Activated CD8-positive, alpha-beta memory T cell treated with anti-CD3 and anti-CD28 coated beads for 4 hours (primary cell): ENCODE measurements at places on chromosomes 1 and 21.

DNA sequence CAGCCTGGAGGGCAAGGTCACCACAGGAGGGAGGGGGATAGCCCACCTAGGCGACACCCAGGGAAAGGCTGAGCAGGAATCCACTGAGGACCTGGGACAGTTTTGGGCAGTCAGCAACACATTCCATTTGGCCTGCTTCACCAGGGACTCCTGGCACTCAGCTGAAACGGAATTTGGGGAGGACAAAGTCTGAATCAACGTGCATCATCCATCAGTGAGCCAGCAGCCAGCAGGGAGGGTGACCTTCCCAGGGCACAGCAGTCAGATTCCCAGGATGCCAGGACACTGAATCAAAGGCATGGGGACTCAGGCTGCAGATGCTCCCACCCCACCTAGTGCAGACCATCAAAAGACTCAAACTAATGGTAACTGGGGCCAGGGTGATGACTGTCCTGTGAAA lies 4.6 kb downstream of the SH3BP5L start:
- DNase-seq: no peak

DNA sequence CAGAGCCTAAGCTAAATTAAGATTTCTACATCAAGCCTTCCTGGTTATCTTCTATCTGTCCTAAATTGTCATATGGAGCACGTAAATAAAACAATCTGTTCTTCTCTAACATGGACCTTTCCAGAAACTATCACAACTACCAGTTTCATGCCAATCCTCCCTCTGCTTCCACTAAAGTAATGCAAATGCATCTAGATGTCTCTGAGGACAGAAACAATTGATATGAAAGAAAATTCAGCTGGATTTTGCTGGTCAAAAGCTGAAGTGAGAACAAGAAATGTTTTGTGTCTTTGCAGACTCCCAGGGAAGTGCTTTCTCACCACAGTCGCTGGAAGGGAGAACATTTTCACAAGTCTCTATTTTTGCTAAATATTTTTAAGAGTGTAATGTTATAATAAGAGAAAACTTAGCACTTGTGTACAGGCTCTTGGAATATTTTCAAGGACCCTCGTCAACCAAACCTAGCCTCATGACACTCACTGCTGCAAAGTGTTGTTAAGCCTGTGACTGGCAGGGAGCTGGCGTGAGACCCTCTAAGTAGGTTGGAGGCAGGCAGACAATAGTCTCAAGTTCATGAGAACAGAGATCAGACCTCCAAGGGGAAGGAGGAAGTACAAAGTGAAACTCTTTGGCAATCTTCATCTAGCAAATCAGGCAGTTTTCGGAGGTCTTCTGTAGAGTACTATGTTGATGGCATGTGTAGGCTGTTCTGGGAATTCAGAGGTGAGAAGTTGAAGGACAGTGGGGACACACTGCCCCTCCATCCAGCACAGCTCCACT lies 38.8 kb downstream of the DNASE2B start:
- DNase-seq: no peak

DNA sequence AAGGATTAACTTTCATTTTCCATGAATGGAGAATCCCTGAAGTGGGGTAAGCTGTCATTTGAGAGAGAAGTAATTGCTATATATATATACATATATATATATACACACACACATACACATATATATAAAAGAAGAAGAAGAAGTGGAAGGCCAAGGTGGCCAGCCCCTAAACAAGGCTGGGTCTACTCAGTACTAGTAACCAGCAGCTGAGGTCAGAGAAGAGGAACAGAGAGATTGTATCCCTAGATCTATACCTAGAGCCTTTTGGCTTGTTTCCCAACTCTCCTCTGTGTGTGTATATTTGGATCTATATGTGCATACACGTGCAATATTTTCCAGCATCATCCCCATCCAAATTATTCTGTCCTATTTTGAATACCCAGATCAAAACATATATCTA lies 5.2 kb downstream of the TNFSF4 start:
- no peak for DNase-seq

GRCh38 chr1:221392453-221392852 lies 349.4 kb downstream of the DUSP10 start:
- no peak for DNase-seq

- DNase-seq: no peak
Measured at GRCh38 chr1:201016211-201016651, 7.3 kb downstream of the KIF21B start.

DNA sequence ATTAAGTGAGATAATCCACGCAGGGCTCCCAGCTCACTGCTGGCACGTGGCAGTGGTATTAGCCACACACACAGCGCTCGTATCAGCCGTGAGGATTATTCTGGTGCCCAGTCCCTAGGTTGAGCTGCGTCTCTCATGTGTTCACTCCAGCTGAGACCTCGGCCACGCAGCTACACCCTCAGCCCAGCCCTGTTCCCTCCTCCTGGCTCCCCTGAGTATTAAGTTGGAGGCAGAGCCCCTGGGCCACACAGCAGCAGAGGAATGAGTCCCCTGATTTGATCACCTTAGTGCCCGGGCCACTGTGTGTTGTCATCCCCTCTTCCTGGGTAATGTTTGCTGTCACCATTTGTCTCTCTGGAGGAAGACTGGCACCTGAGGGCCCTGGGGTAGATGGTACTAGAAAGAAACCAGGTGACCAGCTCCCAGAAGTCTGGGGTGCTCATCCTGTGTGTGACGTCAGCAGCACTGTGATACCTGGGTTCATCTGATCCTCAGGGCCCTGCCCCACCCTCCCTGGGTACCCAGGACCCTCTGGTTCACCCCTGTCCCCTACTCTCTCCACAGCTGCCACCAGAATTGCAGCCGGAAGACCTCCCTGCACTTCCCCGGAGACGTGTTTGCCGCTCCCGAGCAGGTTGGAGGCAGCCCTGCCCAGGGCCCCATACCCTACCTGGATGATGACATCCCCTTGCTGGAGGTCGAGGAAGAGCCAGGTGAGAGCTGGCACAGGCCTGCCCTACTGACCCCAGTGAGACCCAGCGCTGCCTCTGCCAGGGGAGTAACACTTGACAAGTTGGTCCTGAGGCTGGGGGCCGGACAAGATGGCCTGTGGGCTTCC lies 40.1 kb downstream of the DISP3 start:
- DNase-seq: no peak

GRCh38 chr1:182785181-182785580 lies 4.4 kb upstream of the NPL start:
- DNase-seq: no peak

- DNase-seq: no peak
Measured at GRCh38 chr1:67135354-67135753, 584 bp upstream of the C1orf141 start.

DNA sequence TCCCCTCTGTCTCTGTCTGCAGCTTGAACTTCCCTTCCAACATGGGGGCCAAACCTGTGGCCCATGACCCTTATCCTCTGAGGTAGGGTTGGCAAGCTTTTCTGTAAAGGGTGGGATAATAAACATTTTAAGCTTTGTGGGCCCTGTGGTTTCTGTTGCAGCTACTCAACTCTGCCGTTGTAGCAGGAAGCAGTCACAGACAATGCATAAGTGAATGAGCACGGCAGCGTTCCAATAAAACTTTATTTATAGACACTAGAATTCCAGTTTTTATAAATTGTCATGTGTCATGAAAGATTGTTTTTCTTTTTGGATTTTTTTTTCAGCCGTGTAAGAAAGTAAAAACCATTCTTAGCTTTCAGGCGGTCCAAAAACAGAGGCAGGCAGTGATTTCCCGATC lies 18.2 kb upstream of the CDK18 start:
- DNase-seq: no peak

GRCh38 chr1:219514728-219515127 lies 98.2 kb downstream of the ZC3H11B start:
- no peak for DNase-seq

DNA sequence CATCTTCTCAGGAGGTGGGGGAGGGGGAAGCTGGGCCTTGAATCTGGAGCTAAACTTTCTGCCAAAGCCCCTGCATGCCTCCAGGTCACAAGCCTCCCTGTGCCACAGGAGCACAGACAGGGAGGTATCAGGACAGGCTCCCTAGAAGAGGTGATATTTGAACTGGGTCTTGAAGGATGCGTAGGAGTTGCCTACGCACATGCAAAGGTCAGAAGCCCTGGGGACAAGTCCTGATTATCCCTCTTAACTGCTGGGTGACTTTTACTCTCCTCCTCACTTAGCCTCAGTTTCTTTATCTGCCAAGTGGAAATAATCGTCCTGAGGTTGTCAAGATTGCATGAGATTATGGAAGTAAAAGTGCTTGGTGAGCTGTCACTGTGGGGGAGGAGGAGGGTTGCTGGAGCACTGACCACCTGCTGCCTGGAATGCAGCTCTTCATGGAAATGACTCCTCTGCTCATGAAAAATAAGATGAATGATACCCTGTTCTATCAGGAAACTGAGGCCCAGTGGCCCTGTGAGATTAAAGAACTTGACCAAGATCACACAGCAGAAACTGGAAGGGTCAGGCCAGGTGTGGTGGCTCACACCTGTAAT lies 50.6 kb upstream of the LAPTM5 start:
- DNase-seq: no peak

- DNase-seq: no peak
Measured at GRCh38 chr1:15322648-15323350, 75.8 kb downstream of the FHAD1 start.

DNA sequence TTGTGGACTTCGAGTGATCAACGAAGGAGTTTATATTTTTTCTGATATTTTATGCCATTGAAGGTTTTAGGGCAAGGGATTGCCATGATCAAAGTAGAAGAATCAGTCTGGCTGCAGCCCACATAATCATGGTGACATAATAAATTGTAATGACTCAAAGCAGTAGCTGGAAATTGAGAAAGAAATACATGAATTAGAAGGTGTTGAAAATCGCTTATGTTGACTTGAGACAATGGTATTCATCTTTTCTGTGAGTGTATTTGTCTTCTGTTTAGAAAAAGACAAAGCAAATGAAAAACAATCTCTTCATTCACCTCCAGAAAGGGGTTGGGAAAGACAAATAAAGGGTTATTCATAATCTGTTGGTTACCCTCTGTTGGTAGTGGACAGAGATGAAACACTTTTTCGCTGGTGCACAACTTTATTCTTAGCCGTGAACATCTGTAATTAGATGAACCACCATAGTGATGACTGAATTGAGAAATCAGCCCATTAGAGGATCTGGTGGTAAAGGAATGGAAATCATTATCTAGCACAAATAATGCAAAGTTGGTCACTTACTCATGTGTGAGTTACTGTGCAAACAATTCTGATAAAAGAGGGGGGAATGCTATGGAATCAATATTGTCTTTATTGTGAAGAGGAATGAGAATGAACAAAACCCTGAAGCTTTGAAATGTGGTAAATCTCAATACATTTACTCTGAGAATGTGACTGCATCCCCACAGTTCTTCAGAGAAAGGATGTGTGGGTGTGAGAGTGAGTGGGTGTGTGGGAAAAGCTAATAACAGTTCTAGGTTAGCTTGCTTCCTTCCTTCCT lies 121.8 kb downstream of the NTNG1 start:
- DNase-seq: no peak

DNA sequence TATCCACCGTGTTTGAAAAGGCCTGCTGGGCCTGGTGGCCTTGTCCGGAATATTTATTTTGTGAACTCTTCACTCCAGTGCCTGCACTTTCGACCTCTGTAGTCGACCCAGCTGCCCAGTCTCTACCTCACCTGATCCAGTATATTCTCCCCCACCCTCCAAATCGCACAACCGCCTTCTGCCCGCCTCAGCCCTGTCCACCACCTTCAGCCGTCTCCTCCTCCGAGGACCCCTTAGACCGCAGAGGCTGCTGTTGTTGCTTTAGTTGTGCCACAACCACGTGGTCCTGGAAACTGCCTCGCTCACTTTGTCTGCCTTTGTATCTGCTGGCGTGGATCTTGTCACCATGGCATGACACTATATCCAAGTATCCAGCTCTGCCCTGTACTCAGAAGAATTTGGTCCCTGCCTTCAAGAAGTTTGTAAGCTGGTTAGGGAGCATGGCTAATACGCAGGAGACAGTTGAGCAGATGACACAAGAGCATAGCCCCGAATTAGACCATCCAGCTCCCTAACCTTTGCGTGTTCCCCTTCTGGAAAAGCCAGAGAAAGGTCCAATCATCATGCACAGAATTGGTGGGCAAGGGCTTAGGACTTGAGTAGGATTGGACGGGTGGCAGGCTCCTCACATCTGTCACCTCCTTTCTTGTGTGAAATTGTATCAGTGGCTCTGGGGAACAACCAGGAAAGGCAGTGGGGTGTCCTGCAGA lies 1.5 kb downstream of the PHGDH start:
- DNase-seq: no peak

GRCh38 chr1:17597651-17598050 lies 58.2 kb downstream of the ARHGEF10L start:
- no peak for DNase-seq

- DNase-seq: no peak
Measured at GRCh38 chr1:225258811-225259210, 169.0 kb downstream of the LBR start.

DNA sequence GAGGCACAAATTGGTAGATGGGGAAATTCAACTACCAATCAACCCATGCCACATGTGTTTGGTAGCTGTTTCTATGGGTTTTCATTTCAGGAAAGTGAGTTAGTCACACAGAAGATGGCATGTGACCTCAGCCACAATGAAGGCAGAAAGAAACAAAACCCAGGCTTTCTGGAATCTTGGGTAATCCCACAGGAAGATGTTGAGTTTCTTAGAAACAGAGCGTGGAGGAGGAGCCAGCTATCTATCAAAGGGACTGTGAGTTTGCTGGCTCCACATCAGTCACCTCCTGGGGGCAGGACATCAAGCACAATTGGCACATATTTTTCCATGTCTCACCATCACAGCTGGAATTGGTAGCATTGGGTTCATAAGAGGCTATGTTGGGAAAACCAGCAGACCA lies 188.9 kb upstream of the PLXNA2 start:
- no peak for DNase-seq

DNA sequence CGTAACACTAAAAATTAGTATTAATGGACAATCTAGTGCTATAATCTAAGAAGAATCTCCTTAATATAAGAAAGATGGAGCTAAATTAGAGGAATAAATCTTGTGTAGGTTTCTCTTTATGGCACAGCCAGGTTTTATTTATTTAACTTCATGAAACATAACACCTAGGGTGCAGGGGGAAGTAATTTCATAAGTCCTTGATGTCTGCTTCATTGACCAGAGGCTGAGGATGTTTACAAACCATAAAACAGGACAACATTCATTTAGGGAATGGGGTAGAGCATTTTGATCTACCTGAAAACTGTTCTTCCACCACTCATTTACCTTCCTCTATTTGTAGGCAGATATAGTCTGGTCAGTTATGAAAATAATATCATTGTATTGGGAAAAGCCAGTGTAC lies 95.5 kb downstream of the NGF start:
- DNase-seq: no peak

- no peak for DNase-seq
Measured at GRCh38 chr1:113928187-113928930, 765 bp upstream of the HIPK1 start.

- DNase-seq: no peak
Measured at GRCh38 chr1:155776414-155776813, 80.6 kb downstream of the GON4L start.

DNA sequence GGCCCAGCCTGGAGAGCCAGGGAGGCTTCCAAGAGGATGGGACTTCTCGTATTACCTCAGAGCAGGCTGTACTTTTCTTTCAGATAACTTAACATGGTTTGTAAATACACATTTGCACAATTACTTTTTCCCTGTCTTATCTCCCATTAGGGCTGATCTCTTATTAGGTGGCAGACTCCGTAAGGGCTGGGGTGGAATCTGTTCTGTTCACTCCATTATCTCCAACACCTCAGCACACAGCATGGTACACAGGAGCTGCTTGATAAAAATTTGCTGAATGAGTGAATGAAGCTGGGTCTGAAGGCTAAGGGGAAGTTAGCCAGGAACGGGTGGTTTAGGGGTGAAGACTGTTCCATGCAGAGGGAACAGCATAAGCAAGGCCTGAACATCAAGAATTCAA lies 48.9 kb downstream of the LDLRAD2 start:
- no peak for DNase-seq

- no peak for DNase-seq
Measured at GRCh38 chr1:230568008-230568407, 74.3 kb upstream of the COG2 start.
